Activated naive CD4-positive, alpha-beta T cell treated with anti-CD3 and anti-CD28 coated beads, Interleukin-2, amount 50 U/mL, for 72 hours (primary cell): ENCODE measurements at places on chromosomes 16 and 17. TPM values are rescaled to one million over a fixed set of nuclear protein-coding genes. Genes with fewer than 3 reads are reported as not detected.
A peak's percentile ranks its signal among the peaks of the same experiment; 100 is the strongest.

- DNase-seq, result no peak
These were observed 2.9 kb upstream of the ZSCAN10 start for GRCh38 chr16:3101841-3102470.

GRCh38 chr16:50712560-50712898 lies 19.1 kb downstream of the NOD2 start:
- no peak for DNase-seq

DNA sequence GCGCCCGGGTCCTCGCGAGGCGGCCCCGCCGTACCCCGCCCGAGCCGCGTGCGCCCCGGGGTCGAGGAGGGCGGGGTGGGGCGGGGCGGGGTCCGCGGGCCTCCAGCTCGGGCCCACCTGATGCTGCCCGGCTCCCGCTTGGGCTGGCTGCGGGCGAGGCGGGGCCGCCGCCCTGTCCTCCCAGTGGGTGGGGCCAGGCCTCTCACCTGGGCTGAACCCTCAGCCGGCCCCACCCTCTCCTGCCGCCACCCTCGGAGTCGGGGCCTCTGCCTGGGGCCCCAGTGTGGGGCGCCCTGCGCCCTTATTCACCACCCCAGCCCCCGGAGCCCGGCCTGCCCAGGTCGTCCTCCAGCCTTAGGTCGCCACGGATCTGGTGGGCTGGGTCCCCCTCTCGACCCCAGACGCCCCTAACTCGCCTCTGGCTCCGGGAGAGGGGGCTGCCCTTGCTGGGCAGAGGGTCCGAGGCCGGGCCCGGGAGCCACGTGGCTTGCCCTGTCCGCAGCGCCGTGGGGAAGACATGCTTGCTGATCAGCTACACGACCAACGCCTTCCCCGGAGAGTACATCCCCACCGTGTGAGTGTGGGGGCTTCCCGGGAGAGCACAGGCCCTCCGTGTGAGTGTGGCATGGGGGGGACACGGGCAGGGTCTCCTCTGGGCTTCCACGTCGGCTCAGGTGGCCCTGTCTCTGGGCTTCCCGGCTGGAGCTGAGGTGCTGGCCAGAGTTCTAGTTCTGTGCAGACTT lies 578 bp downstream of the RAC3 start:
- peak; percentile 69 for DNase-seq

DNA sequence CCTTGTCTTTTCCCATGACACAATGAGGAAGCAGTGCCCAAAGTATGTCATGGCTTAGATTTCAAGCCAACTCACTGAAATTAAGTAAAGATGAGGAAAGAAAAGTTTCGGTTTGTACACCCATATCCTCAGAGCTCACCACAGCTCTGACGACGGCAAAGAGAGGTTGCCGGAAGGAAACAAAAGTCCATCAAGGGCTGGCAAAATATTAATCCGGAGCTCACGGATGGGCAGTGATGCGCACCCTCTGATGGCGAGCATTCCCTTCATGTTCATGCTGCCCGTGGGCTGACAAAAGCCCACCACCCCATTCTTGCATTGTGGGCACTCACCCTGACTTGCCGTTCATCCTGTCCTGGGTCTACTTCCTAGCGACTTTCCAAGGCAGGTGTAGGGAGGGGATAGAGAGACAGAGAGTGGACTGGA lies 103.1 kb downstream of the SOX9 start:
- no peak for DNase-seq

Gene ZDHHC1
- total RNA-seq, result 0.23 TPM

- no peak for DNase-seq
These were observed 54.7 kb upstream of the IL34 start for GRCh38 chr16:70591615-70592014.

GRCh38 chr17:81073967-81074839 lies 39.3 kb downstream of the BAIAP2 start:
- DNase-seq, result no peak

DNA sequence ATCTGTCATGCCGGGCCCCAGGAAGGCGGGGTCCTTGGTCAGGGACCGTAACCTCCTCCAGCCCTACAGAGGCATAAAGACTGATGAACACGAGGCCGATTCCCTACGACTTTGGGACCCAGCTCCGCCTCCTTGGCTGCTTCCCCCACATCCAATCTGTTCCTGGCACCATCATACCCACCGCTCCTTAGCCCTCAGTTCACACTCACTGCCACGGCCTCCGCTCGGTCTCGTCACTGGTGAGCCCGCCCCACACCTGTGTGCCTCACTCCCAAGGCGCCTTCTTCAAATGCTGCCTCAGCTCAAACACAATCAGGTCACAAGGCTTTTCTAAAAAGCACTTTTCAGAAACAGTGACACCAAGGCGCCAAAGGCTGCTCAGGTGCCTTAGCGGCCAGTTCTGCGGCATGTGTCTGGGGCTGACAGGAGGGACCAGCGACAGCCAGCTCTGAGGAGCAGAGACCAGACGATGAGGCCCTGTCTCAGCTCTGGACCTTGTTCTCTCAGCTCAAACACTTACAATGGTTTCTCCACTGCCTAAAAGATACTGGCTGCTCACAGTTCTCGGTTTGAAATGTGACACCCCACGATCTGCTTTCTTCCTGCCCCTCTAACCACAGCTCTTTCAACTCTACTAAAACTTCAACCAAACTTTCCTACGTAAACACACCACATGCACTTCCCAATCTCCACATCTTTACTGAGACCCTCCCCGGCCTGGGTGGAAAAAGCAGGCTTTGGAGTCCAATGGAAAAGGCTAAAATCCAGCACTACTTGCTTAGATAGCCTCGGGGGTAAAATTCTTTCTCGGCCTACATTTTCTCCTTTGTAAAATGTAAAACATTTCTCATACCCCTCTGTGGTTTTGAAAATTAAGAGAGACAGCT lies 33.2 kb downstream of the CYB5D2 start:
- DNase-seq, result peak; percentile 58

- no peak for DNase-seq
These were observed 196.3 kb upstream of the CDH11 start for GRCh38 chr16:65318138-65318537.

- no peak for DNase-seq
These were observed 16.4 kb upstream of the MARCHF10 start for GRCh38 chr17:62824290-62825131.

Gene CNTD1
- not detected for total RNA-seq
